ENCODE measurements at places on chromosomes 7 and 10. TPM values are rescaled to one million over a fixed set of nuclear protein-coding genes. Genes with fewer than 3 reads are reported as not detected.

The EEPD1 gene
- 27.6 TPM for total RNA-seq

The MNX1 gene
- not detected for total RNA-seq

The C10orf62 gene
- not detected for total RNA-seq

The PAX4 gene
- total RNA-seq = not detected

The TRIM73 gene
- total RNA-seq = 0.39 TPM

The ADAM22 gene
- total RNA-seq = 0.06 TPM

The FLNC gene
- 56.8 TPM for total RNA-seq

The SPDYE2B gene
- not detected for total RNA-seq

The RNF133 gene
- total RNA-seq = 0.63 TPM

The LRIT1 gene
- total RNA-seq = not detected

The PPP1R9A gene
- total RNA-seq = not detected

GRCh38 chr7:5519515-5519928 is 95.9 kb upstream of the TNRC18 start:
- H3K36me3 ChIP-seq = peaks cover 23% of the 10 kb centered on the region
- DNase-seq = no peak
- H3K4me3 ChIP-seq = no peak overlapping the region

GRCh38 chr10:279655-280054 is 144.4 kb downstream of the ZMYND11 start:
- H3K36me3 ChIP-seq = peaks cover 71% of the 10 kb centered on the region
- H3K4me3 ChIP-seq = no peak overlapping the region
- no peak for DNase-seq
- no peaks in the 10 kb centered on the region for H3K4me1 ChIP-seq
- no peak overlapping the region for H3K27ac ChIP-seq
- no peaks in the 10 kb centered on the region for H3K27me3 ChIP-seq

DNA sequence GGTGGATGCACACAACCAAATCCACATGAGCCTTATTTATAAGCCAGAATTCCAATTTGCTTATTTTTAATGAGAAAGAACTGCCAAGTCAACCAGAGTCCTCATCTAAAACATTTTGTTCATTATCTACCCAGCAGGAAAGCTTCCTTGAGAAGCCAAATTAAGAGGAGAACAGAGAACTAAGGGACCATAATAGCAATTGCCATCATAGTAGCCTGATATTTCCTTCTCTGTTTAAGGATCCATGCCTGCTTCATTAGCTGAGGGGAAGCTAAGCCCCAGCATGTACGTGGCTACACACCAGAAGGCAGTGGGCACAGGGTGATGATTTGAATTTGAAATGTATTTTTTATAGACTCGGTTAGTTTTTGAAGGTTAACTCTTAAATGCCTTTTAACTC is 46.8 kb downstream of the ADAM12 start:
- no peaks in the 10 kb centered on the region for H3K27me3 ChIP-seq
- no peak overlapping the region for H3K4me3 ChIP-seq
- no peak for DNase-seq
- H3K4me1 ChIP-seq = no peaks in the 10 kb centered on the region
- no peaks in the 10 kb centered on the region for H3K36me3 ChIP-seq
- H3K27ac ChIP-seq = no peak overlapping the region

DNA sequence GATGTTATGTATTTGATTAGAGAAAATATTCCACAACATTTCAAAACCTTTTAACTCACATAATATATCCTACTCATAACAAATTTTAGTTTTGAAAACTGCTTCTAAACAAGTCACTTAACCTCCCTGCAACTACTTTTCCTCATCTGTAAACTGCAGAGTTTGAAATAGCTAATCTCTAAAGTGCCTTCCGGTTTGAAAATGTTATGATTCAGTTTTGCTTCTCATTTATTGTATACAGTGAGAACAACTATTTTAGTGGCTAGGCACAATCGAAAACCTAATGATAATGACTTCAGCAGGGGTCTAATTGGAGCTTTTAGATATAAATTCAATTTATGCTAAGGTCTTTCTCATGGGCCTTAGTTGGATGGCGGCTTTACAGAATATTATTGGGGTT is 30.7 kb upstream of the TEX47 start:
- no peak overlapping the region for H3K4me3 ChIP-seq
- H3K4me1 ChIP-seq = no peaks in the 10 kb centered on the region
- DNase-seq = no peak
- no peaks in the 10 kb centered on the region for H3K27me3 ChIP-seq

- peaks cover 38% of the 10 kb centered on the region for H3K36me3 ChIP-seq
- H3K27me3 ChIP-seq = no peaks in the 10 kb centered on the region
- H3K27ac ChIP-seq = peak overlapping the region; percentile 14
- peaks cover 95% of the 10 kb centered on the region for H3K4me1 ChIP-seq
- no peak overlapping the region for H3K4me3 ChIP-seq
These were observed 19.3 kb downstream of the MYOF start for GRCh38 chr10:93462881-93463280.

GRCh38 chr7:155814316-155815276 is 2.3 kb upstream of the SHH start:
- H3K4me1 ChIP-seq = no peaks in the 10 kb centered on the region
- no peaks in the 10 kb centered on the region for H3K36me3 ChIP-seq
- peaks cover 48% of the 10 kb centered on the region for H3K27me3 ChIP-seq
- H3K27ac ChIP-seq = no peak overlapping the region
- no peak overlapping the region for H3K4me3 ChIP-seq

DNA sequence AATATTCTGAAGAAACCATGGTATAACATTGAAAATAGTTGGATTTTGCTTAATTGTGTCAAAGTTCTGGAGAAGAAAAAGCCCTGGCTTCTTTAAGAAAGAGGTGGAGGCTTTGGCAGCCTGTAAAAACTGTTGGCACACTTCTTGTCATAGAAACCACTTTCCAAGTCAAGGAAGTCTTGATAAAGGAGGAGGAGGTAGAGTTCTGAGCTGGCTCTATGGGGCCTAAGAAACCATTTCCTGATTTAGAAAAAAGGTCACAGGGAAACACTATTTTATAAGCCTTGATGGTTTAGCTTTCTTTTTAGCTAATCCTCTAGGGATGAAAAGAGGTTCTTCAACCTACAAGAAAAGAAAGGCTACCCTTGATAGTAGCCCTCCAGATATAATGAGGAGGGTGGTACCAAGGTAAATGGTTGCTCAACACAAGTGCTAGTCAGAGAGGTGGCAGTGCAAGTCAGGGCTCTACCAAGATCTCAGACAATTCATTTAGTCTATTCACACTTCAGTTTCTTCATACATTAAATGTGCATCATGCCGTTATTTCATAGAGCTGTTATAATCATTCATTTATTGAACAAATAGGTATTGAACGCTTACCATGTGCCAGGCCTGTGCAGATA is 346.9 kb downstream of the RNLS start:
- DNase-seq = no peak
- H3K4me3 ChIP-seq = no peak overlapping the region
- H3K36me3 ChIP-seq = no peaks in the 10 kb centered on the region
- H3K27ac ChIP-seq = no peak overlapping the region
- no peaks in the 10 kb centered on the region for H3K4me1 ChIP-seq

DNA sequence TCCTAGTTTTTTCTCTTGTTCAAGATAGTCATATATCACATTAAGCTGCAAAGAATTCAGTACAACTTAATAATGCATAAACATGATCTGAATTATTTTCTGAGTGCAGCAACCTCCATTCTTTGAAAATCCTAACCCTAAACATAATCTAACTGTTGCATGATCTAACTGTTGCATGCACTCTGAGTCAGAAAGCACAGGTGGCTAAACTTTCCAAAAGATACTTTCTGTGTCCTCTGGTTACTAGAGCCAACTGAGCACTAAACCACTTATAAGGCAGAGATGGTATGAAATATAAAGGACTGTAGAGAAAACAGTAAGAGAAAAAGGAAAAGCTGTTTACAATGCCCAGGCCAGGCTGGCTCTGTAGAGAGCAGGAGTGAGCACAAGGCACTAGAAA is 23.0 kb upstream of the FAM133B start:
- no peaks in the 10 kb centered on the region for H3K27me3 ChIP-seq
- peaks cover 69% of the 10 kb centered on the region for H3K36me3 ChIP-seq

- no peak overlapping the region for H3K27ac ChIP-seq
- H3K4me3 ChIP-seq = no peak overlapping the region
- H3K4me1 ChIP-seq = no peaks in the 10 kb centered on the region
- no peak for DNase-seq
These were observed 8.9 kb downstream of the COBL start for GRCh38 chr7:51307651-51308210.

GRCh38 chr7:151843181-151843580 is 33.7 kb downstream of the PRKAG2 start:
- H3K4me3 ChIP-seq = no peak overlapping the region
- DNase-seq = no peak
- no peaks in the 10 kb centered on the region for H3K36me3 ChIP-seq
- H3K4me1 ChIP-seq = peaks cover 15% of the 10 kb centered on the region
- no peak overlapping the region for H3K27ac ChIP-seq

DNA sequence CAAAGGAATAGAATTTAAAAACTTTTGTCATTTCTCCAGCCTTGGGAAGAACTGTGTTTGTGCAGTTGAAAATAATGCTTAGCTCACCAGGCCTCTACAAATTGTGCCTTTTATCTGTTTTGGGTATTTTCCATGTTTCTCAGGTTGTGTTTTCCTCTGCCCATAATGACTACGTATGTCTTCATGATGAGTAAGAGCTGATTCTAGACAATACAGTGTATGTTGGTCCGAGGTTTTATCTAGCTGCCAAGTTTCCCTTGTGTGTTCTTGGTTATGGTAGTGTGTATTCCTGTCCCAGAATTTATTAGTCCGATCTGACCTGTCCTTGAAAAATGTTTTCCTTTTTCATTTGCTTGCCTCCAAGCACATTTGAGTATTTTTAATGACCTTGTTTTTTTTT is 83.7 kb upstream of the GLCCI1 start:
- H3K4me1 ChIP-seq = no peaks in the 10 kb centered on the region
- DNase-seq = no peak
- H3K27me3 ChIP-seq = no peaks in the 10 kb centered on the region

GRCh38 chr10:24385776-24386175 is 176.8 kb downstream of the KIAA1217 start:
- DNase-seq = peak; percentile 60
- peak overlapping the region; percentile 26 for H3K27ac ChIP-seq
- no peak overlapping the region for H3K4me3 ChIP-seq
- no peaks in the 10 kb centered on the region for H3K27me3 ChIP-seq

DNA sequence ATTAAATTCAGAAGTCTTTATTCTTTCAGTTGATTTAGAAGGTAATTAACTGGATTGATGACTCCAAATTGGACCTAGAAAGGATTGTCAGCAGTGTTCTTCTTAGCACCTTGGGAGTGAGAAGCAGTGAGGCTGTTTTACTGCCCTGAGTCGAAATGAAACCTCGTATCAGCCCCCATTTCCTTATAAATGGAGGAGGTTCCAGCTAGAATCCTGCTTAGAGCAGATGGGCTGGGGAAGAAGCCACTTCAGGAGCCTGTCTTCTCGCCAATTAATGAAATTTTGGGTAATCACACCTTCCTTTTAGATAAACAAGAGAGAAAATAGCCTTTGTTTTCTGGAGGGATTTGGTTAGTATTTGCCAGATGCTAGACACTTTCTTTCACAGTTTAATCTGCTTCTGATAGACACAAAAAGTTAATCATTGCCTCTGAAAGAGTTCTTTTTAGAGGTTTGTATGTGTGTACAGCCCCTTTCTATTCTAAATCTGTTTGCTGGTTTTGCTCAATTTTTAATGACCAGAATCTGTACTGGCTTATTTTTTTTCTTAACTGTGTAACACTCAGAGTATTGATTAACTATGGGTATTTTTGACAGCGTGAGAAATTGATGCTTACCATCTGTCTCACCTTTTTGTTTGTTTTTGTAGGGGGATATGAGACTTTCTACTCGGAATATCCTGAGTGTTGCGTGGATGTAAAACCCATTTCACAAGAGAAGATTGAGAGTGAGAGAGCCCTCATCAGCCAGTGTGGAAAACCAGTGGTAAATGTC is 4.6 kb downstream of the DUSP5 start:
- H3K27me3 ChIP-seq = no peaks in the 10 kb centered on the region
- H3K4me1 ChIP-seq = peaks cover 68% of the 10 kb centered on the region
- no peak for DNase-seq
- H3K36me3 ChIP-seq = peaks cover 50% of the 10 kb centered on the region

- no peaks in the 10 kb centered on the region for H3K27me3 ChIP-seq
- no peak for DNase-seq
- H3K36me3 ChIP-seq = no peaks in the 10 kb centered on the region
- no peak overlapping the region for H3K27ac ChIP-seq
- H3K4me3 ChIP-seq = no peak overlapping the region
- no peaks in the 10 kb centered on the region for H3K4me1 ChIP-seq
These were observed 248.7 kb upstream of the NPVF start for GRCh38 chr7:25476863-25477499.

GRCh38 chr7:110568388-110568787 is 522.5 kb upstream of the LRRN3 start:
- no peaks in the 10 kb centered on the region for H3K36me3 ChIP-seq
- H3K4me3 ChIP-seq = no peak overlapping the region
- H3K27ac ChIP-seq = no peak overlapping the region
- 0 out of 2 replicates have a peak, but pooled peaks cover 6% of the 10 kb centered on the region for H3K4me1 ChIP-seq
- no peak for DNase-seq
- H3K27me3 ChIP-seq = no peaks in the 10 kb centered on the region

DNA sequence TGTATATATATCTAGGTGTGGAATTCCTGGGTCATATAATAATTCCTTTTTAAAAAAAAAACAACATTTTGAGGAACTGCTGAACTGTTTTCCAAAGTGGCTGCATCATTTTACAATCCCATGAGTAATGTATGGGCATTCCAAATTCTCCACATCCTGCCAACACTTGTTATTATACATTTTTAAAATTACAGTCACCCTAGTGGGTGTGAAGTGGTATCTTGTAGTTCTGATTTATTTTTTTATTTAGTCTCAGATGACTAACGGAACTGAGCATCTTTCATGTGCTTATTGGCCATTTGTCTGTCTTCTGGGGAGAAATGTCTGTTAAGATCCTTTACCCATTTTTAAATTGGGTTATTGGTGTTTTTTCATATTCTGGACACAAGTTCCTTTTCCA is 12.0 kb upstream of the KLHL7 start:
- no peak overlapping the region for H3K4me3 ChIP-seq
- H3K27me3 ChIP-seq = no peaks in the 10 kb centered on the region
- DNase-seq = no peak
- no peaks in the 10 kb centered on the region for H3K36me3 ChIP-seq
- peaks cover 8% of the 10 kb centered on the region for H3K4me1 ChIP-seq
- H3K27ac ChIP-seq = no peak overlapping the region

DNA sequence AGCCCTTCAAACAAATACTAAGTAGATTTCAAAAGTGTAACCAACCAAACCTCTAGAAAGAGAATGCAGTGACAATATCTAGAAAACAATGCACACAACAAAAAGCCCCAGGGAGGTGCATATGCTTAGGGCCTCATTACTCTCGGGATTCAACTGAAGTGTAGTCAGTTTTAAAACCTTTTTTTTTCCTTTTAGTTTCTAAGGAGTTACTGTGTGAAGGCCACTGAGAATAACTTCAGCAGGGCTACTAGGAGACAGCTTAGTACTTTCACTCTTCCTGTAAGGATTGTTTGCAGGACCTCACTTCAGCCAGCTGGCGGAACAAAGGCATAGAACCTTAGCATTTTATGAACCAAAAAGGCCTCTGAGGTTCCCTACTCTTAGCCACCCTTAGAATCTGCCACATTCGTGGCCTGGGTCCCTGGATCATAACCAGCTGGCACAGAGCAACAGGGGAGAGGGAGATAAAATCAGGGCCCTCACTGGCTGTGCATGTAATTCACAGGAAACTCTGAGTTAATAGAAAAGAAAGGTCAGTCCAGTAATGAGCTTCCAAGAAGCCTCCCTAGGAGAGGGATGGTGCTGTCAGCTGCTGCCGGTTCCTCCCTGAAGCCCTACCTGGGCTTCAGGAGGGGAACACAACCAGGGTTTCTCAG is 3.6 kb downstream of the VOPP1 start:
- no peaks in the 10 kb centered on the region for H3K27me3 ChIP-seq
- H3K4me1 ChIP-seq = peaks cover 55% of the 10 kb centered on the region
- no peak overlapping the region for H3K4me3 ChIP-seq
- H3K27ac ChIP-seq = no peak overlapping the region
- H3K36me3 ChIP-seq = peaks cover 34% of the 10 kb centered on the region
